ENCODE measurements at places on chromosomes 2 and 18. TPM values are rescaled to one million over a fixed set of nuclear protein-coding genes. Genes with fewer than 3 reads are reported as not detected.

The SCN9A gene
- total RNA-seq: 2.6 TPM

The KCNF1 gene
- not detected for total RNA-seq

The UGT1A8 gene
- total RNA-seq: 0.08 TPM

The SLC16A14 gene
- 3.2 TPM for total RNA-seq

The ZAP70 gene
- not detected for total RNA-seq

The ZNF236 gene
- total RNA-seq: 10.6 TPM

The RESP18 gene
- not detected for total RNA-seq

Measured in smooth muscle cell of the coronary artery (primary cell).